Breast epithelium (tissue), 4 donors: ENCODE measurements at places on chromosomes 3 and 15. TPM values are rescaled to one million over a fixed set of nuclear protein-coding genes. Genes with fewer than 3 reads are reported as not detected.

KLHL40 gene
- not detected for total RNA-seq

LRTM1 gene
- total RNA-seq, result not detected

ASB14 gene
- total RNA-seq, result not detected

PLCH1 gene
- total RNA-seq, result 2.0 TPM

- H3K27me3 ChIP-seq, result no peaks in the 10 kb centered on the region
- no peaks in the 10 kb centered on the region for H3K36me3 ChIP-seq
- DNase-seq, result no peak
- H3K4me3 ChIP-seq, result no peak overlapping the region
- H3K27ac ChIP-seq, result no peak overlapping the region
Observed at GRCh38 chr15:70031261-70031660, 66.5 kb downstream of the TLE3 start.

GRCh38 chr3:70256566-70256965 is 55.9 kb downstream of the MDFIC2 start:
- DNase-seq, result no peak
- no peaks in the 10 kb centered on the region for H3K27me3 ChIP-seq
- no peak overlapping the region for H3K27ac ChIP-seq
- H3K4me3 ChIP-seq, result no peak overlapping the region

- no peaks in the 10 kb centered on the region for H3K27me3 ChIP-seq
- no peak overlapping the region for H3K4me3 ChIP-seq
- H3K27ac ChIP-seq, result no peak overlapping the region
Observed at GRCh38 chr15:82543160-82543559, 2.9 kb upstream of the RPS17 start.

DNA sequence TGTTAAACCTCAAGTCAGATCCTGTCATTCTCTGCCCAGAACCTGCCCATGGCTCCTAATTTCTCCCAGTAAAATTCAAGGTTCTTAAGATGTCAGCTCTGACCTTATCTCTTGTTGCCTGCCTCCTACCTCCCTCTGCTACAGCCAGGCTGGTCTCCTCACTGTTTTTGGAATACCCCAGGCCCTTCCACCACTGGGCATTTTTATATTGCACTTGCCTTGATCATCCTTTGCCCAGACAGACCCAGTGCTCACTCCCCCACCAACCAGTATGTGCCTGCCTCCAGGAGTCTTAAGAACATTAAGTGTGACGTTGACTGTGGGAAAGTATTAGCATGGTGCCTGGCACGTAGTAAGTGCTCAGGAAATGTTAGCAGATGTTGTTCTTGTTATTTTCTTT is 3.1 kb downstream of the MITF start:
- H3K36me3 ChIP-seq, result no peaks in the 10 kb centered on the region
- no peak for DNase-seq
- no peaks in the 10 kb centered on the region for H3K27me3 ChIP-seq
- H3K4me1 ChIP-seq, result no peaks in the 10 kb centered on the region
- no peak overlapping the region for H3K27ac ChIP-seq

DNA sequence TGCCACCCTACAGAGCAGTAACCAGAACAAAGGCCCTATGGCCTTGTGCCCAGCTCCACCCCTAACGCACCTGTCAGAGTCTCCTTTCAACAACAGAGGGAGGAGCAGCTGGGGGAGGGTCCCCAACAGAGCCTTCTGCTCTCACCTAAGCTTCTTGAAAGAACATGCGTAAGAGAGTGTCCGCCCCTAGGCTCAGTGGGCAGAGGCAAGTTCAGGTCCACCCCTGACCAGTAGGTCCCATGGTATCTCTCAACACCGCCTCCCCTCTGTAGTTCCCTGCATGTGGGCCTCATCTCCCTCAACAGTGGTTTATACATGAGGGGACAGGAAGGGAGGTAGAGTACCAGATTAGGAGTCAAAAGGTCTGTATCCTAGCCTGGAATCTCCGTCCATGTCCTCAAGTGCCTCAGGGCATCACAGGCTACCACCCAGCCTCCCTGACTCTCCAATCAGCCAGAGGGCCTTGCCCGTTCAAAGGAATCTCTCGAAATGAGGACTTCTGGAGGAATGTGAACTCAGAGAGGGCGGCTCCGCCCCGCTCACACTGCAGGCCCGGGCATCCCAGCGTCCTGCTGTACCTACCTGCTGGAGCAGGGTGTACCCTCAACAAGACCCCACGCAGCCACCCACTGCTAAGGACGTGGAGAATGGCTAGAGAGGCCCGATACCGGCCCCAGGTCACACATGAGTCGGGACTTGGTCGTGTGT is 680 bp downstream of the POC1A start:
- no peaks in the 10 kb centered on the region for H3K36me3 ChIP-seq
- no peak for DNase-seq
- H3K4me3 ChIP-seq, result peak overlapping the region; percentile 68
- H3K27me3 ChIP-seq, result no peaks in the 10 kb centered on the region
- H3K4me1 ChIP-seq, result peaks cover 10% of the 10 kb centered on the region
- peak overlapping the region; percentile 85 for H3K27ac ChIP-seq

DNA sequence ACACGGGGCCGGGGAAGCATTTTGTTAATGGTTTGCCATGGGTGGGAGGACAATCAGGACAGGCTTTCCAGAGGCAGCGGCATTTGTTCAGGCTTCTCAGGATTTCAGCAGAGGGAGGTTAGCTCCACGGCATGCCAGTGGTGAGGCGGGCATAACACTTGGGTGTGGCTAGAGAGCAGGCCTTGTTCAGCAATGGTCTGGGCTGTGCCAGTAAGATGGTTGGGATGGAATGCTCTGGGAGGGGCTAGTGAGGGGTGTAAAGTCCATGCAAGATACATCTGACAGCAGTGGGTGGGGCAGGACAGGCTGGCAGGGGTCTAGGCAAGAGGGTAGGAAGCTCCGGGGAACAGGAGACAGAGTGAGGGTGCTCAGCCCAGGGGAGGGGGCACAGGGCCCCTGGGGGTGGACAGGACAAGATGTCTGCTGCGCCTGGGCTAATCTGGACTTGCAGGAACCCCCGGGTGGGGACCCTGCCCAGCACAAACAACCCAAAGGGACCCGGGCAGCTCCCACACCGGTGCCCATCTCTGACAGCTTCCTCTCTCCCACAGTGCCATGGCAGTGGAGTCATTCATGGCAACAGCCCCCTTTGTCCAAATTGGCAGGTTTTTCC is 8.4 kb downstream of the TMEM43 start:
- peaks cover 8% of the 10 kb centered on the region for H3K36me3 ChIP-seq
- DNase-seq, result no peak
- no peak overlapping the region for H3K4me3 ChIP-seq
- no peak overlapping the region for H3K27ac ChIP-seq
- H3K4me1 ChIP-seq, result no peaks in the 10 kb centered on the region
- no peaks in the 10 kb centered on the region for H3K27me3 ChIP-seq

GRCh38 chr3:192332386-192333291 is 394.7 kb downstream of the FGF12 start:
- no peaks in the 10 kb centered on the region for H3K4me1 ChIP-seq
- H3K4me3 ChIP-seq, result peak overlapping the region; percentile 13
- no peaks in the 10 kb centered on the region for H3K27me3 ChIP-seq
- DNase-seq, result no peak
- no peaks in the 10 kb centered on the region for H3K36me3 ChIP-seq
